ENCODE measurements at places on chromosomes 1 and 21.

- DNase-seq: no peak
These were observed 172.9 kb upstream of the HOOK1 start for GRCh38 chr1:59641836-59642235.

DNA sequence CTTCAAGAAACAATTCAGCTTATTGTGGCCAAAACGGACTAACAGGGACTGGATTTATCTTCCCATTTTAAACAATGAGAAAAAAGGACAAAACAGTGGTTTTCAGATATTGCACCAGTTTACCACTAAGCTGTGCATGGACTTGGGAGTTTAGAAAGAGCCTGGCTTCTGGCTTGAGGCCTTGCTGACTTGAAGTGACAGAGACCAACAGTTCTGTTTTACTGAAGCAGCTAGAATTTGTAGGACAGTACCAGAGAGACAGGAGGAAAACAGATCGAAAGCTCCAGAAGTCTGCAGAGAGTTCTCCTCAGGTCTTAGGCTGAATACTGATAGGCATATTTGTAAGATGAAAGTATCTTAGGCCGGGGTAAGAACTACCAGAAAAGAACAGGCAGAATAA, 20.5 kb downstream of the FCRL4 start:
- DNase-seq: no peak

DNA sequence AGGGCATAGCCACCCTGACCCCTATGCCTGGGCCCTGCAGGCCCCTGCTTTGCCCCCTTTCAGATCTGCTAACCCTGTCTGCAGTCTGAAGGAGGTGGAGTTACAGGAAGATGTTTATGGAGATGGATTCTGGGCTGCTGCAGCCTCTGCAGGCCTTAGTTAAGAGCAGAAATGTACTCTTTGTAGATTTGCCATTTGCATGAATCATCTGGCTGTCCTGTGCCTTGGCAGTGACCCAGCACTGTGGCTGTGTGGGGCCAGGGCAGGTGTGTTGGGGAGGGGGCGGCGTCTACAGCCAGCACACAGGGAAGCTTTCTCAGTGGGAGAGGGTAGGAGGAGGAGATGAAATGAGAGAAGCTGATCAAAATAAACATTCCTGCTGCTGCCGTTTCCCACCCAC, 867.3 kb downstream of the PLA2G4A start:
- no peak for DNase-seq

DNA sequence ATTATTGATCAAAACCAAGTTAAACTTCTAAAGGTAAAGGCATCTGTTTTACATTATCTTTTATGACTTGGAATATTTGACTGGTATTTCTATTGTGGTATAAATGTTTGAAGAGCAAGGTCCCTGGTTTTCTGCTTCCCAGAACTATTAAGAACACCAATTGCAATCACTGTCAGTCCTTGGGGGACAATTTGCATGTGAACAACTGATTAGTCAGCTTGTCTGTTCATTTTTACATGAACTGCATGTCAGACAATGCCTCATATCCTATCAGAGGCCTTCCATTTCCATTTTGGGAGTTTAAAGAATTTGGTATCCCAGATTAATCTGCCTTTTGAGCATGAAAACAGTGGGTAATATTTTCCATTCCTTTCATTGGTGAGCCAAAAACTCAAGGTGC, 654.9 kb upstream of the USP24 start:
- no peak for DNase-seq

DNA sequence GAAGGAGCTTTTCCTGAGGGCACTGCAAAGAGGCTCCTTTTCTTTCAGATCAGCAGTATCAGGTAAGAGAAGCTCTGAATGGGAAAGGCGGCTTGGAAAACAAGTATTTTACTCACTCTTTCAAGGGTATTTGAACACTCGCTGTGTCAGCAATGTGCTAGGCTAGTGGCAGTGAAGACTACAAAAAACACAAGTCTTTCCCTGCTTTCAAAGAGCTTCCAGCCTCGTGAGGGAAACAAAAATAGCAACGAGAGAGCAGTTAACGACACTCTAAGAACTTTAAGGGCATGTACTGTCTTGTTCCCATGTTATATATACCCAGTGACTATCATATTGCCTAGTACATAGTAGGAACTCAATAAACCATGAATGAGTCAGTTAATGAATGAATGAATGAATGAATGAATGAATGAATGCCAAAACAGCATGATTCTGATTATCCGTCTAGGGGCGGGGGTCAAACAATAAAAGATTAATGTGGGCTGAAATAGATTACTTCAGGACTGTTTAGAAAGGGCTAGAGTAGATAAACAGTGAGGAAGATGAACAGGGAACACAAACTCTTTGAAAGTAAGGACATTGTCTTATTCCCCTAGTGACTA, 14.2 kb upstream of the MCOLN3 start:
- DNase-seq: no peak

DNA sequence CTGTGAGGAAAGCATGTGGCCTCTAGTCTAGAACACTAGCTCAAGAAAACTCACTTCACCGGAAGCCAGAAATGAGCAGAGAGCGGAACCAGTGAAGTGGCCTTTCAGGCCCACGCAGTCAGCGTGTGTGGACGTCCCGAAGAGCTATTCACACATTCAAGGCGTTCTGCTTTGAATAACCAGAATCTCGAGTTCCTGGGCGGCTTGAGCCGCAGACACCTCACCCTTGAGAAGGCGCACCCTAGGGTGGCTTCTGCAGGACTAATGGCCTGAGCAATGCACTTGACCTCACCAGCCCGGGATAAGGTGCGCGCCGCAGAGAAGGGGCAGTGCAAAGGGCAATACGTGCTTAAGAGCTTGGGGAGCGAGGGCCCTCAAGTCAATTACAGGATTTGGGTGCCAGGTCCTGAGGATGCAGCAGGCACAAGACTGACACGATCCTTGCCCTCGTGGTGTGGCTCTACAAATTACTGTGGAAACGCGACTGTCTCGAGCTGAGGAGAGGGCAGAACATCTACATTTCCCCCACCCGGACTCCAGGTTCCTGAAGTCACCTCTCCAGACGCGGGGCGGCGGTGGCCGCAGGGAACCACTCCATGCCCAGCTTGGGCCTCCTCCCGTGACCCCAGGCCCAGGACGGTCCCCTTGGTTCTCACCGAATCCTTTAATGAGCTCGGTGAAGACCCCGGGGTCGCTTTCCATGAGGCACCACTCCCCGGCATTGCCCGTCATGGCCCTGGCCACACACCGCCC, 455 bp downstream of the UCHL5 start:
- DNase-seq: peak; percentile 75

- no peak for DNase-seq
These were observed 1.6 kb downstream of the MARK1 start for GRCh38 chr1:220529521-220530020.

GRCh38 chr1:40045182-40045581, 4.7 kb downstream of the CAP1 start:
- DNase-seq: no peak

DNA sequence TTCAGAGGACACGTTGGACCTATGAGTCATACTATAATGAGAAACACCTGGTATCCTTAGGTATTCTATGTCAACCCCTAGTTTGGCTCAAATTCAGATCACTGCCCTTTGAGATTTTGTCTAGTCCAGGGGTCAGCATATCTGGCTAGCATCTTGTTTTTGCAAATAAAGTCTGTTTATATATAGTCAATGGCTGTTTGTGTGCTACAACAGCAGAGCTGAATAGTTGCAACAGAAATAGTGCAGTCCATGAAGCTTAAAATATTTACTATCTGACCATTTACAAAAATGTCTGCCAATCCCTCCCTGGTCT, 48.5 kb upstream of the EDEM3 start:
- no peak for DNase-seq

GRCh38 chr1:109365642-109366204, 32.0 kb downstream of the SORT1 start:
- no peak for DNase-seq

GRCh38 chr1:108704496-108704895, 8.2 kb upstream of the FNDC7 start:
- no peak for DNase-seq

DNA sequence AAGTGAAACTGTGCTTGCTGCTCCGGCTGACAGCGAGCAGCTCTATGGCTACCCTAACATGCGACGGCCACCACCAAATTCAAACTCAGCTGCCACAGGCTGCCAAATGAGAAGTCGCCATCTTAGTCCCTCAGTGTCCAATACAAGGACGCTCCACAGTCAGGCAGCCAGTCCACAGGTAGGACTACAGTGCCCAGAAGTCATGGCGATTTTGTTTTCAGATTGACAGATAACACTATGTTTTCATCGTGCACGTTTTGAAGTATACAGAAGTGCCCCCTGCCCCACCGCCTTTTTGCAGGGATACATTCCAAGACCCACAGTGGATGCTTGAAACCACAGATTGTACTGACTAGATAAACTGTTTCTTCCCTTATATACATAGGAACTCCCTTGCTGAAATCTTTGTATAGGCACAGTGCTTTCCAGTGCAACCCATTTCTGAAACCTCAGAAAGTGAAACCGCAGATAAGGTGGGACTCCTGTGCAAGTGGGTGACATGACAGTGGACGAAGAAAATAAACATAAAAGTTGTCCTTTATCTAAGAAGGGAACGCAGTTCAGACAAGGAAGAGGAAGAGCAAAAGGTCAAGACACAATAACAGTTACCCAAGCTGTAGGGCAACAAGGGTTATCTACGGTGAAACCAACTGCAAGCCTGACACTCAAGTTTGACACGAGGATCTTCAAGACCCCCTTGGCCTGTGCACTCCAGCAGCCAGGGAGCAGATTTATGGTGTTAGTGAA, 52.2 kb downstream of the STX6 start:
- no peak for DNase-seq

DNA sequence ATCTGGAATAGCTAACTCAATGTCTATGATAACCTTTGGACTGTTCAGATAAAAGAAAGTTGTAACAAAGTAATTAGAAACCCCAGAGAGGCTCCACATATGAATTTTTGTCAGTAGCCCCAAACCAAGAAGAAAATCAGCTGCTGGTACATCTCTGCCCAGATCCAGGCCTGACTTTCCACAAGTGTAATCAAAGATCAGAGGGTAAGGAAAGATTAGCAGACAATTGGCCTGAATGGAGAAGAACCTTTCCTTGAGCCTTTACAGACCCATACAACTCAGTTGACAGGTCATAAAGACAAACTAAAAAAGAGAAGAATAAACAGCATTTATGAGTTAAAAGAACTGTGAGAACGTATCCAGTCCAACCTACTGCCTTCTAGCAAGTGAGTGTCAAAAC, 366.7 kb upstream of the PKN2 start:
- no peak for DNase-seq

DNA sequence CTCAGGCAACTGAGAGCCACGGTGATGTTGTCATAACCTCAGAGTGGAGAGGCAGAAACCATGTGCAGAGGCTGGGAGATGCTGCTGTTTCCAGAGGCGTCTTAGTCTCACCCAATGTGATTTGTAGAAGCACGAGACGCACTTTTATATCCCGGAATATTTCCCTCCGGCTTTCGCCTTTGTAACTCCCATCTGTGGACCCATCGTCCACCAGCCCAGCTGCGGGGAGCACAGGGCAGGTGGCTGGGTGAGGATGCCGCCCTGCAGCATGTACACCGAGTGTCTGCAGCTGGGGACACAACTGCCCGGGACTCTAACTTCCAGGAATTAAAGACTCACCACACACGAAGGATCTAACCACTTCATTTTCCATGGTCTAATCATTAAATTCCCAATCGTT, 43.5 kb downstream of the UBASH3A start:
- no peak for DNase-seq

- no peak for DNase-seq
These were observed 897 bp downstream of the CYYR1 start for GRCh38 chr21:26572076-26572701.

GRCh38 chr21:38241029-38241740, 15.6 kb upstream of the KCNJ15 start:
- no peak for DNase-seq

DNA sequence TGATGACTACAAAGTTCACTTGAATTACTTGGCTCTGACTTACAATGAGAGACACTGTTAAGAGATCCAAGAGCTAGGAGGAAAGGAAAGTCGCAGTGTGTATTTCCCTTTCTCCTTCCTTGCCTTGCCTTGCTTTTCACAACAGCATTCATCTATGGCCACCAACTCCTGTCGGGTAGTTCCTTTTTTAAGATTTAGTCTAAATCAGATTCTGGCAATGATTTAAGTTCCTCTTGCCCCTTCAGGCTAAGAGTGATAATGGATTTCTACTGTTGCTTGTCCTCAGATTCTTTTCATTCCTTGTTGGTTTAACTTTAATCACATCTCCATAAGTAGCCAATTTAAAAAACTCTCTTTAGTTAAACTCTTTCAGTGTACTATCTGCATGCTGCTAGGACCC, 91.9 kb downstream of the GTF2B start:
- no peak for DNase-seq

DNA sequence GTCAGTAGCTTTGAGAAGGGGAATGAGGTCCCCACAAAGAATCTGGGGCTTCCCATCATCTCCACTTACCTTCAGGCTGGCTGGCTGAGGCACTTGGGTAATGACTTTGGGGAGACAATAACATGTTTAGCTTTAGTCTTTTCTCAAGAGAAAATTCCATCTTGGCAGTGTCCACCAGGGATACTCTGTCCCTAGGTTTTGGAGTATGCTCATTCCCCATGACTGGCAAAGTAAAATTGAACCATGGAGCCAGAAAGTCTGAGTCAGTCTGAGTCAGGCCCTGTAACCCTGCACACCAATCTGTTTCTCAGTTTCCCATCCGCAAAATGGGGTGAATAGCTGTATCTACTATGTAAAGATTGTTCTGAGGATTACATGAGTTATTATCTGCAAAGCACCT, 28.2 kb downstream of the RUNX1 start:
- DNase-seq: no peak

GRCh38 chr1:42682739-42683531, 717 bp downstream of the YBX1 start:
- peak; percentile 86 for DNase-seq

- no peak for DNase-seq
These were observed 99.4 kb downstream of the UCHL5 start for GRCh38 chr1:192959657-192960186.

DNA sequence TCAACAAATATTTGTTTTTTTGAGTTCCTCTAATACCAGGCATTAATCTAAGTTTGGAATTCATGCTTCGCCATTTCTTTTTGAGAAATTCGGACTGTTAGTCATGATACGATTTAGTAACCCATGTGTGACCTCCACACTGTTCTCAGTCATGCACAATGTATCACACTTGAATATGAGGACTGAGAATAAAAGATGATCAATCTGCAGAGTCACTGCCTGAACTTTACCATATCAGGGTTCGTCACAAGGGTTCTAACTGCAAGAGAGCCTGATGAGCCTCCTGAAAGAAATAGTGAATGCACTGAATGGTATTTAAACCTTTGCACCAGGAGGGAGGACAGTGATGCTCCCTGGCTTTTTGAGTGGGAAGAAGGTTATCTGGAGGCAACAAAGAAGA, 10.9 kb upstream of the FASLG start:
- no peak for DNase-seq
